ENCODE measurements at places on chromosomes 4 and X. TPM values are rescaled to one million over a fixed set of nuclear protein-coding genes. Genes with fewer than 3 reads are reported as not detected.

Gene CXCL1
- 1.4 TPM for total RNA-seq

Gene MAGEB10
- total RNA-seq = not detected

Gene SPANXA2
- 0.99 TPM for total RNA-seq

Gene WNK3
- total RNA-seq = not detected

Gene PAK3
- not detected for total RNA-seq

Gene VEGFD
- not detected for total RNA-seq

- H3K27ac ChIP-seq = peak overlapping the region; percentile 98
- H3K27me3 ChIP-seq = no peaks in the 10 kb centered on the region
- no peaks in the 10 kb centered on the region for H3K36me3 ChIP-seq
- H3K4me3 ChIP-seq = peak overlapping the region; percentile 75
Observed at GRCh38 chrX:70476934-70477733, 32.5 kb downstream of the DLG3 start.

- no peak for DNase-seq
- H3K4me3 ChIP-seq = no peak overlapping the region
- no peak overlapping the region for H3K27ac ChIP-seq
- no peaks in the 10 kb centered on the region for H3K36me3 ChIP-seq
- no peaks in the 10 kb centered on the region for H3K4me1 ChIP-seq
- H3K27me3 ChIP-seq = no peaks in the 10 kb centered on the region
Observed at GRCh38 chrX:132258509-132258908, 39.3 kb upstream of the RAP2C start.

DNA sequence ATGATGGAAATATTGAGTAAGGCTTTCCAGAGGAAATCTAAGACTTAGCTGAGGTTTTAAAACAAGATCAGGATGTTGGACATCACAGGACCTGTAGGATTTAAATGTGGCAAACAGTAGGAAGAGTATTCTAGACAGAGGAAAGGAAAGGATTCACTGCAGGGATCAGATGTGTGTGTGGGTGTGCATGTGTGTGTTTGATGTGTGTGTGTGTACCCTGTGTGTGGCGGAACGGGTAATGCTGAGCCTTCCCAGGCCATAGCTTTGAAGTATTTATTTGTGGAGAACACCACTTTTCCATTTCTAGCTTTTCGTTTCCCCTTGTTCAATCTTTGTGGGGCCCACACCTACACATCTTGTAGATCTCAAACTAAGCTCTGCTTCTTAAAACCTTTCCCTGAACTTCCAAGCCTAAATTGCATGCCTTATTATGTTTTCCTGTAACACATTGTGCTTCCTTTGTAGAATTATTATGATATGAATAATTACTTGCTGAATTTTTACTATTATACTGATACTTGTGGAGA, 6.9 kb downstream of the GUCY1A1 start:
- no peak overlapping the region for H3K27ac ChIP-seq
- no peak overlapping the region for H3K4me3 ChIP-seq
- H3K4me1 ChIP-seq = no peaks in the 10 kb centered on the region
- H3K36me3 ChIP-seq = no peaks in the 10 kb centered on the region
- DNase-seq = no peak

- peaks cover 2% of the 10 kb centered on the region for H3K27me3 ChIP-seq
- H3K27ac ChIP-seq = no peak overlapping the region
- no peak overlapping the region for H3K4me3 ChIP-seq
Observed at GRCh38 chrX:13257223-13258051, 62.4 kb downstream of the ATXN3L start.

- no peaks in the 10 kb centered on the region for H3K36me3 ChIP-seq
- no peaks in the 10 kb centered on the region for H3K27me3 ChIP-seq
- H3K4me3 ChIP-seq = no peak overlapping the region
- peak overlapping the region; percentile 84 for H3K27ac ChIP-seq
- H3K4me1 ChIP-seq = peaks cover 64% of the 10 kb centered on the region
Observed at GRCh38 chrX:115018040-115018647, 728 bp upstream of the IL13RA2 start.

DNA sequence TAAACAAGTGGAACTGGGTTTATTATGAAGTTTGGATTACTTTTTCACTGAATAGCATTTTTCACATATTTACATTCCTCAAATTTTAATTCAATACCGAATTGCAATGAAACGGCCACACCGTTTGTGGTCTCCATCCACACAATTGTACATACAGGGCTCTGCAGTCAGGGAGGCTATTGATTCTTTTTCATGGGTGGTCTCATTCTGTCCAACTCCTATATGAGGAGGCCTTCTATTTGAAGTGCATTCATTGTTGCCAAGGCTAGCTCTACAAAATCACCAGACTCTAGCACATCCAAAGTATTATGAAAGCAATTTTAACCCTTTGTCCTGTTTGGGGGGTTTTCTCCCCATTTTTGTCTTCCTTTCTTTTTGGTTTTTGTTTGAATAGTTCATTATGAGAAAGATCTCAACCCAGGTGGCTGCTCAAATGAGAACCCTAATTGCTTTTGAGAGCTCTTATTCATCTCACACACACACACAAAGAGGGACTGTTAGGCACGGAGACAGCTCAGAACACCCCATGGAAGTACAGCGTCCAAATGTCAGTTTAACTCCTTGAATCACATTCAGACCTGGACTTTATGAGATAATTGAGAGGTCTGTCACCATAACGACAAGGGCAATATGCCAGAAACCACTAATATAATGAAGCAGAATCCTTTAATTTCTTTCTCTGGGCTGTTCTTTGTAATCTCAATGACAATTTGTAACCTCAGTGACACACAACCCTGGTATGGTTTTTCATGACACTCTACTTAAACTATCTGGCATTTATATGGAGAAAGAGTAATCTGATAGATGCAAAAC, 79.4 kb downstream of the NLGN4X start:
- DNase-seq = no peak
- no peaks in the 10 kb centered on the region for H3K4me1 ChIP-seq
- H3K4me3 ChIP-seq = no peak overlapping the region
- no peaks in the 10 kb centered on the region for H3K36me3 ChIP-seq
- no peak overlapping the region for H3K27ac ChIP-seq

DNA sequence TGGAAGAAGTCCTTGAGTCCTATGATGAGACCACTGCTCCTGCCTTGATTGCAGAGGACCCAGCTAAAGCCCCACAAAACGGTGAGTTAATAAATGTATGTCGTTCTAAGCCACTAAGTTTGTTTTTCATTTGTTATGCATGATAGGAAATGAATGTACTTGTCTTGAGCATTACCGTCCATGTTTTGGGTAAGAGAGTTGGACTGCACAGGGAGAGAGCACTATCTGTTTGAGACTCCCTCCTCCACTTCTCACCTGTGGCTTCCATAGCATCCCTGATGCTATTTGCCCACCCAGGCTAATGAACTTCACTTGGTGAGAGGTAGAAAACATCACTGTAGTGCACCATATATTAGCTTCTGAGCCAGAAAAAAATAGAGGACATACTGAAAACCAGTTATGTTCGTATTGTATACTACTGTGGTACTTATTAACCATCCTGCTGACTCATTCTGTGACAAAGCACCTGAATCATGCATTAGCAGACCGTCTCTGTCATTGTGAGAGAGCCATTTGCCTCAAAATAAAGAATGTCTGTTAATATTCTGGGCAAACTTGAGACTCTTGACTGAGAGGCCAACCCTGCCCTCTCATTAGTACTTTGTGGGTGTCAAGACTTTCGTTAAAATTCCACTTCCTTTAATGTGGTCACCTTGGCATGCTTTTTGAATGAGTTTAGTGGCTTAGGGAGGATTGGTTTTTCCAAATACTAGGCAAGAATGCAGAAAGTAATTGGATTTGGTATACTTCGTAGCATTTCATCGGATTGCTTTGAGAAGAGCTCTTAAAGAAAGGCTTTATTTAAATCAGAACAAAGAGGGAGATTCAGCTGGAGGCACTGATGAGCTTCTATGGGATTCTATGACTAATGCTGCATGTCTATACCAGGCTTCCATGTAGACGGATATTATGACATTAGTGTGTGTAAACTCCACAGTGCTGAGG, 99.3 kb upstream of the GRPR start:
- no peaks in the 10 kb centered on the region for H3K27me3 ChIP-seq
- DNase-seq = peak; percentile 33
- peak overlapping the region; percentile 82 for H3K27ac ChIP-seq
- H3K4me3 ChIP-seq = peak overlapping the region; percentile 63
- H3K36me3 ChIP-seq = no peaks in the 10 kb centered on the region

- H3K4me3 ChIP-seq = no peak overlapping the region
- no peak overlapping the region for H3K27ac ChIP-seq
Observed at GRCh38 chr4:65789805-65790204, 119.5 kb upstream of the EPHA5 start.

DNA sequence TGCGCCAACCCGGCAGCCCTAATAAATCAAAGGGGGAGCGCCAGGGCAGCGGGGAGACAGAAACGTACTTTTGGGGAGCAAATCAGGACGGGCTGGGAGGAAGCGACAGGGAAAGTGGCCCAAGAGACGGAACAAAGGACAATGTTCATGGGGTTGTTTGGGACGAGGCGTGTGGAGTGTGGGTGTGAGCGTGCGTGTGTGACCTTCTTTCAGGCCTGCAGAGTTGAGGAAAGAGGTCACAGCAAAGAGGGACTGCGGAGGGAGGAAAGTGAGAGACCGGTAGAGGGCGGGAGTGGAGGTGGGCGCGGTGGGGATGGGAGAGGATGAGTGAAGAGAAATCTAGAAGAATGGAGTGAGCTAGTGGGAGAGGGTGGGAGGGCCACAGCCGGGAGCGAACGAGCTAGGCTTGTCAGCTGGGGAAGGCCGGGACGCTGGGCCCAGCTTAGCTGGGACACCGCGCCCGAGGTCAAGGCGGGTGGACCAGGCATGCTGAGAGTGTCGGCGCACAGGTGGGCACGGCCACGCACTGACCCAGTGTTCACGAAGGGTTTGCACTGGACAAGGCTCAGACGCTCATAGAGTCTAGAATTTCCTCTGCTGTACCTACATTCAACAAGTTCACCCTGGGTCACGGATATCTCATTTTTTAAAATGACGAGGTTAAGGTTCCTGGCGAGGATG, 14.7 kb upstream of the PITX2 start:
- peaks cover 38% of the 10 kb centered on the region for H3K27me3 ChIP-seq
- peak overlapping the region; percentile 93 for H3K4me3 ChIP-seq
- H3K36me3 ChIP-seq = peaks cover 40% of the 10 kb centered on the region
- no peak for DNase-seq
- peak overlapping the region; percentile 69 for H3K27ac ChIP-seq

GRCh38 chrX:140822184-140822583, 112.6 kb downstream of the LINC00632 start:
- H3K27ac ChIP-seq = no peak overlapping the region
- H3K27me3 ChIP-seq = no peaks in the 10 kb centered on the region
- no peak overlapping the region for H3K4me3 ChIP-seq
- no peaks in the 10 kb centered on the region for H3K36me3 ChIP-seq

DNA sequence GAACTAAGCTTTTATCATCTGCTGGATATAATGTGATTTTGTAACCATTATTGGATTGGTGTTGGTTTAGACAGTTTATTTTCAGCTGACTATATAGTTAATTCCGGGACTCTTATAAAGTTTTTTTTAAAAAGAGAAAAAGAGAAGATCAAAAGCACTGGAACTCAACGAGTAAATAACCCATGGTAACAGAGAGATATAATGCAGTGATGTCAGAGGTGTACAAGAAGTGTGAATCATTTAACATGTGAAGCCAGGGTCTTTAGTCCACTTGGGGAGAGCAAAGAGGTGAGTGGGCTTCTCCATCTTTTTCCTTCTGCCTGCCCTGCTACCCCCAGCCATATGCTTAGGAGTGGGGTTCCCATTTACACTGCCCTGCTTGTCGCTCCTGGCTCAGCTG, 3.2 kb downstream of the TMEM165 start:
- H3K36me3 ChIP-seq = peaks cover 39% of the 10 kb centered on the region
- H3K27ac ChIP-seq = peak overlapping the region; percentile 85
- no peak for DNase-seq
- peaks cover 4% of the 10 kb centered on the region for H3K27me3 ChIP-seq
- H3K4me1 ChIP-seq = peaks cover 60% of the 10 kb centered on the region

DNA sequence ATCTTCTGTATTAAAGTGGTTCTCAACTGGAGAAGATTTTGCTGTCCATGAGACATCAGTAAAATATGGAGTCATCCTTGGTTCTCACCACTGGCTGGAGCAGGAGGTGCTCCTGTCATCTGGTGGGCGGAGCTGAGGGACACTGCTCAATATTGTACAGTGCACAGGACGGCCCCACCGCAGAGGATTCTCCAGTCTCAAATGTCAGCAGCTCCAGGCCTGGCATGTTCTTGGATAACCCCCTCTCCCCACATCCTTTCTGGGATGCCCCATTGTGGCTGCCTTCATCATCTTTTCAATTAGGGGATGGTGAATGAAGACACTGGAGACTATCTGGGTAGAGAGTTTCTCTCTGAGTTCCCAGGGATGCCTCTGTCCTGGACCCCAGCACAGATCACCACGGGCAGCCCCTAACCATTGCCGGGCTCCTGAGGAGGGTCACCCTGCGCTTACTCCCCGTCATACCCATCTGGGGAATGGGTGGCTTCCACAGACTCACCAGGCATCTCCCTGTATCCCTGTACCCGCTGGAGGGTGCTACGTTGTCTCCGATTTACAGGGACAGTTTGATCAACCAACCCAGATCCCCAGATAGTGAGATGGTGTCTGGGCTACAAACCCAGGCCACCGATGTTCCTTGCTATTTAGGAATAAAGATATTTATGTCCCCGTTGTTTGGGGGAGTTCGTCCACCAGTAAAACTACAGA, 21.9 kb upstream of the P2RY8 start:
- H3K27me3 ChIP-seq = peaks cover 21% of the 10 kb centered on the region
- no peak overlapping the region for H3K4me3 ChIP-seq
- H3K4me1 ChIP-seq = no peaks in the 10 kb centered on the region
- H3K27ac ChIP-seq = no peak overlapping the region
- H3K36me3 ChIP-seq = no peaks in the 10 kb centered on the region
